ENCODE measurements at places on chromosomes 7 and 10.

- DNase-seq: no peak
Observed at GRCh38 chr7:17524746-17525145, 226.3 kb downstream of the AHR start.

- DNase-seq: no peak
Observed at GRCh38 chr7:142833174-142834048, 21.5 kb upstream of the EPHB6 start.

DNA sequence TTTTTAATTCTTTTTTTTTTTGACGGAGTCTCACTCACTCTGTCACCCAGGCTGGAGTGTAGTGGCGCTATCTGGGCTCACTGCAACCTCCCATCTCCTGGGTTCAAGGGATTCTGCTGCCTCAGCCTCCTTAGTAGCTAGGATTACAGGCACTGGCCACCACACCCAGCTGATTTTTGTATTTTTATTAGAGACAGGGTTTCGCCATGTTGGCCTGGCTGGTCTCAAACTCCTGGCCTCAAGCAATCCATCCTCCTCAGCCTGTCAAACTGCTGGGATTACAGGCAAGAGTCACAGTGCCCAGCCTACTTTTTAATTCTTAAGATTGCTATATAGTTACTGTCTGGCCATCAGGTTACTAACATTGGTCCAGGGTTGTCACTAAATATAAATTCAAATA lies 59.6 kb downstream of the ZNF277 start:
- DNase-seq: no peak

DNA sequence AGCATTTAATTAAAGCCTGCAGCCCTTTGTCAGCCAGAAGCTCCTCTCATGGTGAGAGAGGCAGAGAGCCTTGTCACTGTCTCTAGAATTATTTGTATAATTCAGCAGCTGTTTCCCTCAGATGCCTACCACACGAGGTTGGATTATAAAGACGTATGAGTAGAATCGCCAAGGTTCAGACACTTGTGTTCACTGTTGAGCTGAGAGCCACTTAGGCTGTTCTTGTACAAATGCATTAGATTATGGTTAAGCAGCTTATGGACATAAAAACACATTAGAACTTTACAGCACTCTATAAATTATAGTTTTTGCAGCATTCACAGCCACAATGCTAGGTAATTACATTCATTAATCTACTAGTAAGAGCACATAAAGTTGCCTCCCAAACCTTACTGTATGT lies 282.6 kb downstream of the AUTS2 start:
- peak; percentile 92 for DNase-seq

DNA sequence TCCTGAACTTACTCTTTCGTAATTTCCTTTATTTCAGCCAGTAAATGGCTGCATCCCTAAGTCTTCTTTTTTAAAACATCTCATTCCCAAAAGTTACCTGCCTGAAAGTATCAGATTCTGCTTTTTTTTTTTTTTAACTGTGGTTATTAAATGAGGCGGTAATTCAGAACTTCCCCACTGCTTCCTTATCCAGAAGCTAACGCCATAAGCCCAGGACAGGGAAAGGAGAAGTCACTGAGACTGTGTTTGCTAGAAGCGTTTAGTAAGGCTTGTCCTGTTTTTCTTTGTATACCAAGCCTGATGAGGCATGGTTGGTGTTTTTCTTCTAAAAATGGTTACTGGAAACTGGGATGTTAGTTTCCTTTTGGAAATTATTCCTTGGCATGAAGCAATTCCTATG lies 197.8 kb downstream of the CELF2 start:
- no peak for DNase-seq

DNA sequence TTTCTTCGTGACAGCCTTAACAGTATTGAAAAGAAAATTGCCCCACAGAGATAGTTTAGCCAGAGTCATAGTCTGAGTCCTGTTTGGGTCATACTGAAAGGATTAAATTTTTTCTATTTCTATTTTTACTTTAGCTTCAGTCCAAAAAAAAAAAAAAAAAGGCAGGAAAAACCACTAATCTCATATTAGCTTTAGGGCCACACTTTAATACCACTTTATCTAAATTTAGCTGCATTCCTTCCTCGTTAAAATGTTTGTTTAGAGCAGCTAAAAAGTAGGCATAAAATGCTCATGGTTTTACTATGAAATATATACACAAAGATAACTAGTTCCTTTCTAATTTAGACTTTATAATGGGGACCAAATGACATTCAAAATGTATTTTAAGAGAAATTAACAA lies 216.5 kb upstream of the TMEM196 start:
- DNase-seq: no peak

DNA sequence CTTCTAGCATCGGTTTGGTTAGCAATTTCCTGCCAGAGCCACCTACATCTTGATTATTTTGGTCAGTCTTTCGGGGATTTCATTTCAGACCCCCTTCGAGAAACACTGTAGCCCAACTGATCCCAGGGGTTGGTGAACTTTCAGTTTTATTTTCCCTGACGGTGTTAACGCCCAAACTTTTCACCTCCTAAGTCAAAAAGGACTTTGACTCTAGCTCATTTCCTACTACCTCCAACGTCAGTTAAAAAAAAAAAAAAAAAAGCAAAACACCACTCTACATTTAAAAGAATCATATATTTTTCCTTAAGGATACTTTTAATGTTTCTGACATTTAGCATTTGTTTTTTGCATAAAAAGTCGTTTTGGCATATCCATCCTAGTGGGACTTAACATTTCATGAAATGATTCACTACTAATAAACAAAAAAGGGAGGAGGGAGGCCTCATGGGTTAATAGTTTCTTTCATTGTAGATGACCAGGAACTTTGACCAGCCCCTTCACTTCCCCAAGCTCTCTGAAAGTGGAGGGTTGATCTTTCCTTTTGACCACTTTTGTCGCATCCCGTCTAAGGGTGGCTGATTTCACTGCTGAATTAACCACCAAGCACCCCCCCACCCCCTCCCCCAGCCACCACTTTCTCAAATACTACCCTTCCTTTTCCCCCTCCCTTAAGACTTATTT lies 764 bp upstream of the TCF7L2 start:
- DNase-seq: no peak

GRCh38 chr7:84232646-84233045 lies 38.1 kb upstream of the SEMA3A start:
- DNase-seq: no peak

GRCh38 chr7:46257761-46258448 lies 336.8 kb upstream of the IGFBP3 start:
- DNase-seq: no peak

DNA sequence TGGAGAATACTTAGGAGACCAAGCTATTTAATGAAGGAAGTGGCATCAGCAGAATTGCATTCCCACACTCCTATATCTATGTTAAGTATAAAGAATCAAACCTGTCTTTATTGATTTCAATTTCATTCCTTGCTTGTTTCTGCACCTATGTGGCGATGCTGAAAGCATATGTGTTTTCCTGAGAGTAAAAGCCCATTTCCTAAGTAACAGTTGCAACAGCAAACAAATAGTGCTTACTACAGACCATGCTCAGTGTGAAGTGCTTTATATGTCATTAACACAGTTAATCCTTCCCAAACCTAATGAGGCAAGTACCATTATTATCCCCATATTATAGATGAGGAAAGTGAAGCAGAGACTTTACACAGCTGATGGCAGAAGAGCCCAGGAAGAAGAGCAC lies 552.1 kb downstream of the PARD3 start:
- DNase-seq: no peak

- no peak for DNase-seq
Observed at GRCh38 chr7:122137251-122138077, 6.6 kb downstream of the AASS start.

GRCh38 chr7:116423499-116423898 lies 76.0 kb upstream of the CAV2 start:
- DNase-seq: no peak

GRCh38 chr7:72405418-72405817 lies 6.7 kb downstream of the CALN1 start:
- DNase-seq: no peak

GRCh38 chr7:52540041-52540440 lies 495.4 kb upstream of the POM121L12 start:
- no peak for DNase-seq

DNA sequence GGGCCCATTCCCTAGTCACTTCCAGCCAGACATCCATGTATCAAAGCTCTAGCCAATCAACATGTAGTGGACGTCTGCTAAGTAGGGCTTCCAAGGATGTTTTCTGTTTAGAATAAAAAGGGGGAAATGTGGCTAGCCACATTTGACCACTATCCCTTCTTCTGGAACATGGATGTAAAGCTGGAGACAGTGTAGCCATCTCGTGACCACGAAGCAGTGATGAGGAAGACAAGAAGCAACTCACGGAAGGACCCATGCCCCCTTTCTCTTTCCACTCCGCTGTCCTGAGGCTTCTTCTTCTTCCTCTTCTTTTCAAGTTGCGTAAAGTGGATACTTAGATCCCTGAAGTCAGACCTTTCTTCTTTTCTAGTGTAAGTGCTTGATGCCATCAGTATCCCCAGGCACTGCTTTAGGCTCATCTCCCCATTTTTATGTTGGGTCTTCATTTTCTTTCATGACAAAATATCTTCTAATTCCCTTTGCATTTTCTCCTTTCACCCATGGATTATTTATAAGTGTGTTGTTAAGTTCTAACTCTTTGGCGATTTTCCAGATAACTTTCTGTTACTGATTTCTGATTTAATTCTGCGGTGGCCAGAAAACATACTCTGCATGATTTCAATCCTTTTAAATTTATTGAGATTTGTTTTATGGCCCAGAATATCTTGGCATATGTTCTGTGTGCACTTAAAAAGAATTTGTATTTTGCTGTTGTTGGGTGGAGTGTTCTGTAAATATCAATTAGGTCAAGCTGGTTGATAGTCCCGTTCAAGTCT lies 594.5 kb downstream of the SDK1 start:
- DNase-seq: no peak

DNA sequence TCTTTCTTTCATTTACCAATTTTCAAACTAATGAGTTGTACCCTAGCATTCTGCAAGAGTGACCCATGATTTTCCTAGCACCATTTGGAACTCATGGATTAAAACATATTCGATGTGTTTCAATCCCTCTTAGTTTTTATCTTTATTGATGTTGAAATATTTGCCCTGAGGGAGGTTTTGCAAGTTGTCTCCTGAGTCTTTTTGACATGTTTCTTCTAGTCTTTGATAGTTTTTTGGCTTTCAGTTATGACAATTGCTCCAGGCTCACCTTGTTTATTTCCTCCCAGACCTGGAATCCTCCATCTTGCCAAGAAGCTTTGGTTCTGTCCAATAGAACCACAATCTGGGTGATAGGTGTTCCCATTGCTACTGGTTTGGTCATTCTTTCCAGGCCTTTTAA lies 327.8 kb downstream of the WDR11 start:
- no peak for DNase-seq

GRCh38 chr7:17229228-17229627 lies 69.2 kb upstream of the AHR start:
- no peak for DNase-seq

DNA sequence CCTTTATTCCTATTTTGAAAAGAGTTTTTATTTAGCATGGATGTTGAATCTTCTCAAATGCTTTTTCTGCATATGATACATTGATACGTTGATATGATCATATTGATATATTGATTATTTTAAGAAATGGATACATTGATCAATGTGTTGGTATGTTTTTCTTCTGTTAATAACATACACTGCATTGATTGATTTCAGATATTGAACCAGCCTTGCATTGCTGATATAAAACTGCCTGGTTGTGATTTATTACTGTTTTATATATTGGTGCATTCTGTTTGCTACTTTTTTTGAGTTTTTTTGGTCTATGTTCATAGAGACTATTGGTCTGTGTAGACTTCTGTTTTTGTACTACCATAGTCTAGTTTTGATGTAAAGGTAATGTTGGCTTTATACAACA lies 26.8 kb upstream of the RABGEF1 start:
- no peak for DNase-seq

DNA sequence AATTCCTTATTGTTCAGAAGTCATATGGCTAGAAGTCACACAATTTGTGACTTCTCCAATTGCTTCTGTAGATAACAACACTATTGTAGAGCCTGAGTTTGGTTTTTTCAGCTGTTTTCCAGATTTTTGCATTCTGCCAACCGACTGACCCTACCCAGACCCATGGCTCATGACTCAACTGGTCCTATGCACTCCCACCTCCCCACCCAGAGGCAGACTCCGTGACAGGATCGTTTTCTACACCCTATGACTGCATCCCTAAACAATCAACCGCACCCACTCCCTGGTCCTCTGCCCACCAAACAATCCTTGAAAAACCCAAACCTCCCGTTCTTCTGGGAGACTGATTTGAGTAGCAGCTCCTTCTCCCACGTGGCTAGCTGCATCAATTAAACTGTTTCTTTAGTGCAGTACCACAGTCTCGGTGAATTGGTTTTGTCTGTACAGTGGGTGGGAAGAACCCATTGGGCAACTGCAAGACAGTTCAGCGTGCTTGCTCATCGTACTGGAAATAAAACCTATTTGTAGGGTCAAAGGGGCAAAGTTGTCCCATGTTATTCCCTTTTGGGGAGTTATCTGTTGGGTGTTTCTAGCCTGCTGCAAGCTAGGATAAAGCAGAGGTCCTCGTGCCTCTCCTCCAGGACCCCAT lies 150.3 kb upstream of the FAM20C start:
- no peak for DNase-seq

DNA sequence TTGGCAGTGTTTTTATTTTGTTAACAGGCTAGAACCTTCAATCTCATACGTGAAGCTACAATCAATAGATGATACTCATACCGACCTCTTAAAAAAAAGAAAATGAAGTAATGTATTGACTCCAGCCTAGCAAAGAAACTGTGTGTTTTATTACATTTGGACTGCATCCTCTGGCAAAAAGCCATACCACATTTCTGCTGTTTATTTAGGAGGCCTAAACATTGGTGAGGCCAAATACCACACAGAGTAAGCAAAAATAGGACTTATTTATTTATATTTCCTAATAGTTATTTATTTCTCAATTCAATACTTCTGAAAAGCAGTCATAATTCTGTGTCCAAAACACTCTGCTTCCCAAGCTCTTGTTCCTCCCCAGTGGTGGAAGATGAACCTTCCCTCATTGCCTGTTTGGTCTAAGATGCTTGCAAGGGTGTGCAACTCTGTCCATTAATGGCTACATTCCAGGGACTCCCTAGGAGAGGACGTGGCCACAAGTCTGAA lies 398.8 kb upstream of the KLF6 start:
- no peak for DNase-seq

- peak; percentile 16 for DNase-seq
Observed at GRCh38 chr7:28217143-28217542, 36.5 kb upstream of the JAZF1 start.

- DNase-seq: no peak
Observed at GRCh38 chr10:101284101-101284743, 55.0 kb upstream of the LBX1 start.

DNA sequence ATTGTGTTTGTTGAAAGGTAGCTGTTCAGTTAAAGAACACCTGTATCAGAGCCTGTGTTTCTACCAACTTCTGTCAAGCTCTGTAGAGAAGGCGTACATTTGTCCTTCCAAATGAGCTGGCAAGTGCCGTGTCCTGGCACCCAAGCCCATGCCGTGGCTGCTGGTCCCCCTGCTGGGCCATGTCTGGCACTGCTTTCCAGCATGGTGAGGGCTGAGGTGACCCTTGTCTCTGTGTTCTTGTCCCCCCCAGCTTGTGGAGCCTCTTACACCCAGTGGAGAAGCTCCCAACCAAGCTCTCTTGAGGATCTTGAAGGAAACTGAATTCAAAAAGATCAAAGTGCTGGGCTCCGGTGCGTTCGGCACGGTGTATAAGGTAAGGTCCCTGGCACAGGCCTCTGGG lies 154.9 kb downstream of the EGFR start:
- no peak for DNase-seq

Measured in NCI-H187 (cell line).